Neural crest cell (in vitro differentiated cells): ENCODE measurements at places on chromosomes 2 and 18.

DNA sequence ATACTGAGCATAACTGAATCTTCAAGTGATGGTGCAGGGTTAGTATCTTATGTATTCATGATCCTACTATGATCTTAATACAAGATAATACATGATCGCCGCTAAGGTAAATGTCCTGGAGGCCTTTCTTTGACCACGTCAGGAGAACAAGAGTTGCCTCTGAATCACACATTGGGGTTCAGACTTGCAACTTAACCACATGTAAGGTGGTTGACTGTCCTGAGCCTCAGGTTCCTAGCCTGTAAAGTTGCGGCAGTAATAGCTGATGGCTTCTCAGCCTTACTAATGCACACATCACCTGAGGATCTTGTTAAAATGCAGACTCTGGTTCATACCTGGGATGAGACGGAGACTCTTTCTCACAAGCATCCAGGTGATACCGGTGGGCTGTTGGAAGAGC, 112.5 kb downstream of the MGAT5 start:
- DNase-seq: no peak

- DNase-seq: no peak
These were observed 1317.4 kb upstream of the CDH2 start for GRCh38 chr18:29494371-29494770.

GRCh38 chr2:175804122-175804521, 197.9 kb downstream of the LNPK start:
- DNase-seq: no peak

- DNase-seq: no peak
These were observed 8.7 kb downstream of the INPP5D start for GRCh38 chr2:233068762-233069418.

GRCh38 chr2:45640576-45640975, 10.9 kb upstream of the PRKCE start:
- DNase-seq: no peak

DNA sequence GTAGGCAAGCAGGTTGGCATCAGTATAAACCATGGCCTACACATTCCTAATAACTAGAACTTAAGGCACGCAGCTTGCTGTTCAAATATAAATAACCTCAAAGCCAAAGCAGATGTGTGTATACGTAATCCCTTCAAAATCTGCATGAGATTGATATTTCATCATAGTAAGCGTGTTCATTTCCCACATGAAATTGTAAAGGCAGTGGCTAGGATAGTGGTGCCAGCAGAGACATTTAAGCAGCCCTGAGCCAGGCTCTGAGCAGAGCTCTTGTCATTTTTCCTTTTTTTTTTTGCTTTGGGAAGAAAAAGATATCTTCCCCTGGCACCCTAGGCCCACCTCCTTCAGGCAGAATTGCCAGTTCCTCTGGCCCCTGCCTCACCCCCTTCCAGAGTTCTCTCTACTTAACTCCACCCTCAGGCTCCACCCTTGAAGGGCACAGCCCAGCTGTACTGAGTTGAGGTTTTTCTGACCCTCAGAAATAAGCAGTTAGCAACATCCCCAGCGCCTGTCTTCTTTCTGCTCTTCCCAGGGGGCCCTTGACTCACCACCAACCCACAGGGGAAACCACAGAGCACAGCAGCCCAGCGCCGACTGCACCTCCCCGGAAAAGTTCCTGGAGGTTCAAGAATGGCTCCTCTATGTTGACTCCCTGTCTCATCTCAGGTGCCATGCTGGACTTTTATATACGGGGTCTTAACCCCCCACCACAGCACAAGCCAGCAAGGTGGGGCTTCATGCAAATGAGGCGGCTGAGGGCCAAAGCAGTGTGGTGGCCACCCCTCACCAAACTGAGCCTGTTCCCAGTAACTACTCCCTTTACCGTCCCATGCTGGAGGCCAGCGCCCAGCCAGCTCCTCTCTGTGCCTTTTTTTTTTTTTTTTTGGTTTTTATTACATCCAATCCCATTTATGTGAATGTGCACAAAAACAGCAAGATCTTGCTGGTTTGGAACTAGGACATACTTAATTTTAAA, 84.7 kb downstream of the EHD3 start:
- DNase-seq: no peak

- no peak for DNase-seq
These were observed 113.1 kb upstream of the HAAO start for GRCh38 chr2:42905341-42906110.

- DNase-seq: peak; percentile 59
These were observed 22.9 kb downstream of the RBM43 start for GRCh38 chr2:151238527-151239487.

GRCh38 chr2:43464590-43464989, 131.2 kb downstream of the THADA start:
- no peak for DNase-seq

DNA sequence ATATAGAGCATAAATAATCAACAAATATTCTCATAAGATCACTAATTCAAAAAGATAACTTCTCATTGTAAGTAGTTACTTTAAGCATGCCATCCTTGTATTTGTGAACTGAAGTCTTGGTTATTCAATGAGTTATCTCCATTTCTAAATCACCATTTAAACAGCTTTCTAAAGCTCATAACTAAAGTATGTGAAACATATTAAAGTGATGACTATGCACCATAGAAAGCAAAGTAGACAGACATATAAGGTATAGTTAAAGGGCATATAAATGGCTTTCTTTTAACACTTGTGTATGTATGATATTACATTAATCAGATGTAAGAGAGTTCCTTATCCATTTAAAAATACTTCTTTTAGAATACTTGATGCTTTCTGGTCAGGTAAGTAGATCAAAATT, 83.5 kb downstream of the IKZF2 start:
- no peak for DNase-seq

DNA sequence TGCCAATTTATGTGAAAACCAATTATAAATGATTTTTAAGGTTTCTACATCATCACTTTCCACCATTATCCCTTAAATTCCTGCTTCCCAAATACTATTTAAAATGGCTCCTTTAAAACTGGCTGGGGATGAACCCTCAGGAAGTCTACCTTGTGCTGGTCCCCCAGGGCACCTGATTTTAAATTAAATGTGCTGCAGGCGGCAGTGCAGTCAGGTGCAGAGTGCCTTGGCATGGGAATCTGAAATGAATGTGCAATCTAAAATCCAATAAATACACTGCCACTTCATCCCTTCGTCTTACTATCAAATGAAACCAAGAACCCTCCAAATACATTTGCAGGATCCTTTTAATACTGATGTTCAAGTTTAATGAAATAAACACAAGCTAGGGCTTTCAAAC, 61.8 kb downstream of the C2orf76 start:
- no peak for DNase-seq

- DNase-seq: no peak
These were observed 303.5 kb upstream of the CELF4 start for GRCh38 chr18:37869051-37869450.

- no peak for DNase-seq
These were observed 26.0 kb downstream of the DGKD start for GRCh38 chr2:233380132-233380895.

DNA sequence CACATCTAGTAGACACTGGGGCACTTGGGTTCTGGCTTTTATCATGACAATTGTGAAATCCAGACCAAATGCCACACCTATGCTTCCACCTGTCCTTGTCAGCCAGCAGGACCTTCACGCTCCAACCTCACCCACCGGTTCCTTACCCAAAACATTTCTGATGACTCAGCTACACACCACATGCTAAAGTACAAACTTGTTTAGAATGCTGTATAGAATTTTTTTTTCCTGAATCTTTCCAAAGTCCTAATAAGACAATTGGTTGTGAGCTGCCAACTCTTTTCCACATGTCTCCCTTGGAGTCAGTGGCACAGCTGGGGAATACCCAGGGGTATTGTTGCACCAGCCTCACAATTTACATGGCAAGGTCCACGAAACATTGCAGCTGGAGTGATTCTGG, 75.5 kb upstream of the LPIN2 start:
- no peak for DNase-seq

DNA sequence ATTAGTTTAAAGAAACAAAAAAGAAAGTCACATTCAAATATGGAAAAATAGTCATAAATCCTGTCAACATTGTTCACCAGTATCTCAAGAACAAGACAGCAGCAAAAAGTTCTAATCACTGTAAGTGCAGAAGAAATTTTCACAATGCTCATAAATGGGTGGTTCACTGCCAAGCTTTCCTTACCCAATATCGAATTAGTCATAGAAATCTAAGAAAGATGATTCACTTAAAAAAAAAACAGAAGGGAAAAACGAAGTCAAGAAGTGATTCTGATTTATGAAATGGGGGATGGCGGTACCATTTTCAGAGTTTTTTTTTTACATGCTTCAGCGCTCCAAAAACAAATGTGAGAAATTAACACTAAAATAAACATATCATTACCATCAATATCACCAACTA, 156.7 kb downstream of the EXOC6B start:
- no peak for DNase-seq

- no peak for DNase-seq
These were observed 10.8 kb upstream of the EFHD1 start for GRCh38 chr2:232622563-232622962.

DNA sequence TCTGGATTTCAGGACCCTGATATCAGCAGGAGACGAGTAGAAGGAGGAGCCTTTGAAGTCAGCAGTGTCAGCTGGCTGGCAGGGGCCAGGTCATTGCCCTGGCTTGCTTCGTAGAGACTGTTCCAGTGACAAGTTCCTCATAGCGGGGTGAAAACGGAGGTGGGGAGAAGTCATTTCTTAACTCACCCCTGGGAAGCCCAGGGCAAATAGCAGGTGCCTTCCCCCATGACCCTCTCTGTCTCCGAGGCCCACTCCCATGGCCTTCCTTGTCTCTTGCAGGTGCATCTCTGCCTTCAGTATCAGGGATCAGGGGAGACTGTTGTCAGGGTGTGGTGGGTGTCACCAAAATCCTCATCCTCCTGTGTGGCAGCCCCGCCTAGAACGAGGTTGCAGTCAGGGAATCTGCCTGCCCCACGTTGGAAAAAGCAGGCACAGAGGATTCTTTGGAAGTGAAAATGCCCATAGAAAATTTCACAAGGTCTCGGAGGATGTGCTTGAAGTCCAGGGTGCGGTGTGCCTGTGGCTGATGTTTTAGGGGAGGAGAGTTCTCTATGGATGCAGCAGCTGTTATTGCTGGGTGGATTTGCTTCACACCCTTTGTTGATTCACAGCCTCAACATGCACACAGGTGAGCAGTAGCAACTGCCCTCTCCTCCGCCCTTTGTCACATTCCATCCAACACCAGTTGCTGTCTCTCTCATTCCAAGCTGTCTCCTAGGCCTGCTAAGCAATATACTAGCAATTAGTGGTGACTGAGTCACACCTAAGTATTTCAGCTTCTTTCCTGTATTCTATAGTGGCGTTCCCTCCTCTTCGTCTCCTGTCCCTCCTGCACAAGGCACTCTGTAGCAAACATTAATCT, 142.6 kb upstream of the FHL2 start:
- DNase-seq: no peak

GRCh38 chr18:71505526-71505925, 1038.6 kb downstream of the CBLN2 start:
- no peak for DNase-seq

DNA sequence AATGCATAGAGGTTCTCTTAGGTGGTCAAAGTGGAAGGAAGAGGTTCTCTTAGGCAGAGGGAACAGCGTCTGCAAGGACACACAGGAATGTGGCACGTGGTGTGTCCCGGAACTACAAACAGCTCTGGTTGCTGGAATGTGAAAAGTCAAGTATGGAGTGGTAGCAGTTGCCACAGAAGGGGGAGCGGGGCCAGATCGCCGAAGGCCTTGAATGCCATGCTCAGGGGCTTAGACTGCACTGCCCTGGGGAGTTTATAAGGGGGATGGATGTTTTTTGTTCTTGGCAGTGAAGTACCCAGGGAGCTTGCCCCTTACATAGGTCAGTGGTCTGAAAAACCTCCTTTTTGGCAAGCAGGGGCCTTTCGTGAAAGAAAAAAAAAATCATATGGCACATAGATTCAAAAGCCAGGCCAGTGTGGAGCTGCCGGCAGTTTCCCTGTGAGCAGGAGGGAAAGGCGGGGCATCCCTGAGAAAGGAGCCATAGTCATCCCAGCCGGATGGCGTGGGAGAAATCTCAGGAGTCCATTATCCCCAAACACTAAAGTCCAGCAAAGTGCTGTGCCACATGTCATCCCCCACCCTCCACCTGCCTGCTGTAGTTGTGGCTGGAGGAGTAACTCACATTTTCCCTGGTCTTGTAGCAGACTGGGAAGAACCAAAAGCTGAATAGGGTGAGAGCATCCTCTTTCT, 45.4 kb downstream of the GORASP2 start:
- DNase-seq: no peak

GRCh38 chr2:107325981-107326786, 440.2 kb upstream of the ST6GAL2 start:
- no peak for DNase-seq
